ENCODE measurements at places on chromosomes 6 and 20.
A peak's percentile ranks its signal among the peaks of the same experiment; 100 is the strongest.

GRCh38 chr6:53179961-53180651 lies 31.5 kb upstream of the GCM1 start:
- peak; percentile 53 for DNase-seq

- no peak for DNase-seq
These were observed 320.2 kb upstream of the POU3F2 start for GRCh38 chr6:98514073-98514720.

DNA sequence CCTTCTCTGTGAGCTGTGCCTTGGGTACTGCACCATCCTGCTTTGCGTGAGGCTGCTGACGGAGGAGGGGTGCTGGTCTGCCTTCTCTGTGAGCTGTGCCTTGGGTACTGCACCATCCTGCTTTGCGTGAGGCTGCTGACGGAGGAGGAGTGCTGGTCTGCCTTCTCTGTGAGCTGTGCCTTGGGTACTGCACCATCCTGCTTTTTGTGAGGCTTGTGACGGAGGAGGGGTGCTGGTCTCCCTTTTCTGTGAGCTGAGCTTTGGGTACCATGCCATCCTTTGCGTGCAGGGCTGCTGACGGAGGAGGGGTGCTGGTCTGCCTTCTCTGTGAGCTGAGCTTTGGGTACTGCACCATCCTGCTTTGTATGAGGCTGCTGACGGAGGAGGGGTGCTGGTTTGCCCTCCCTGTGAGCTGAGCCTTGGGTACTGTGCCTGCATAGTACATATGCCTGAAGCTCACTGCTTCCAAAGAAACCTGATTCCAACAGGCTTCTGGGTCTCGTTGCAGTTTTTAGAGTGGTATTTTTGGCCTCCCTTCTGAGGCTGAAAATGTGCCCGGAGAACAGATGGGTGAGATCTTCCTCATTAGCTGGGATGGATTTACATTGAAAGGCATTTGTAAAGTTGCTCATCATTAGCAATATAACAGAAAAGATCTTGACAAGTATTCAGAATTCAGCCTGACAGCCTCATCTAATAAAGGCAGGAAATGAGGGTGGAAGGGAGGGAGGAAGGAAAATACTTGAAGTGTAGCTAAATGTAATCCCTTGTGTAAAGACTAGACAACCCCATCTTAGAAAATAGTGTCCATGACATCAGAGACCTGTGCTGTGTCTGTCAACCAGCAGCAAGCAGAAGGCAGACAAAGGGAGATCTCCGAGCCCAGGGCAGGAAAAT lies 46.8 kb upstream of the UNC93A start:
- no peak for DNase-seq

DNA sequence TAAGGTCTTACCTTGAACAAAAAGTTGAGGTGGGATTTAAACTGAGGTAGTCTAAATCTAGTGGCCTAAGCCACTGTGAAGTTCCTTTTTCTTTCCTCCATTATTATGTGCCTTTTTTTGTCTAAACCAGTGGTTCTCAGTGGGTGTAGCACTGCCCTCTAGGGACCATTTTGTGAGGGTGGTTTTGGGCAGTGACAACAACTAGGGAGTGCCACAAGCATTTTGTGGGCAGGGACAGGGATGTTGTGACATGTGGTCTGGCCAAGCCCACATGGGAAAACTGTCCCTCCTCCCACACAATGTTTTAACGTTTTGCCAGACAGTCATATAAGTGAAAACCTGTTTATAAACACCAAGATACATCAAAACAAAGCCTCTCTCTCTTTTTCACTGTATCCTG lies 899.4 kb upstream of the FLRT3 start:
- no peak for DNase-seq

GRCh38 chr6:91106083-91106482 lies 519.2 kb upstream of the MAP3K7 start:
- DNase-seq, result no peak

DNA sequence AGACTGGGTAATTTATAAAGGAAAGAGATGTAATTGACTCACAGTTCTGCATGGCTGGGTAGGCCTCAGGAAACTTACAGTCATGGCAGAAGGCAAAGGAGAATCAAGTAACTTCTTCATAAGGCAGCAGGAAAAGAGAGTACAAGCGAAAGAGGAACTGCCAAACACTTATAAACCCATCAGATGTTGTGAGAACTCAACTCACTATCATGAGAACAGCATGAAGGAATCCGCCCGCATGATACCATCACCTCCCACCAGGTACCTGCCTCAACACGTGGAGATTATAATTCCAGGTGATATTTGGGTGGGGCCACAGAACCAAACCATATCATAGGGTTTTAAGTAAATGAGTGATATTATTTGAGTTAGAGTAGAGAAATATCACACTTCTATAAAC lies 189.3 kb downstream of the TSHZ2 start:
- DNase-seq, result no peak

DNA sequence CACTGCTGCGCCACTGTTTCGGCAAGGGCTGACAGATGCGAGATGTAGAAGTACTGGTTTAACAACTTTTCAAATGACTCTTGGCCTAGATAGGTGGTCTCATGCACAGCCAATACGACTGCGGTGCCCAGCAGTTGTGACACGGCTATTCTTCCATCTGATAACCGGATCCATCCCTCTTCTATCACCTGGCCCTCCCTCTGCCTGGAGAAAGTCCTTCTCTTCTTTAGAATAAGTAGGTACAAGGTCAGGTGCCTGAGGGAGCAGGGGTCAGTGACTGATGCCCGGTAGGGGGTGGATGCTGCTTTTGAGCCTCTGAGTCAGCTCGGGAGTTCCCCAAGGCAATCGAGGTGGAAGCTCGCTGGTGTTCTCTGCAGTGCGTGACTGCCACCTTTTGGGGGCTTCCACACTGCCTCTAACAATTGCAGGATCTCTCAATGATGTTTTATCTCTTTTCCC lies 166.8 kb upstream of the GRIK2 start:
- no peak for DNase-seq

DNA sequence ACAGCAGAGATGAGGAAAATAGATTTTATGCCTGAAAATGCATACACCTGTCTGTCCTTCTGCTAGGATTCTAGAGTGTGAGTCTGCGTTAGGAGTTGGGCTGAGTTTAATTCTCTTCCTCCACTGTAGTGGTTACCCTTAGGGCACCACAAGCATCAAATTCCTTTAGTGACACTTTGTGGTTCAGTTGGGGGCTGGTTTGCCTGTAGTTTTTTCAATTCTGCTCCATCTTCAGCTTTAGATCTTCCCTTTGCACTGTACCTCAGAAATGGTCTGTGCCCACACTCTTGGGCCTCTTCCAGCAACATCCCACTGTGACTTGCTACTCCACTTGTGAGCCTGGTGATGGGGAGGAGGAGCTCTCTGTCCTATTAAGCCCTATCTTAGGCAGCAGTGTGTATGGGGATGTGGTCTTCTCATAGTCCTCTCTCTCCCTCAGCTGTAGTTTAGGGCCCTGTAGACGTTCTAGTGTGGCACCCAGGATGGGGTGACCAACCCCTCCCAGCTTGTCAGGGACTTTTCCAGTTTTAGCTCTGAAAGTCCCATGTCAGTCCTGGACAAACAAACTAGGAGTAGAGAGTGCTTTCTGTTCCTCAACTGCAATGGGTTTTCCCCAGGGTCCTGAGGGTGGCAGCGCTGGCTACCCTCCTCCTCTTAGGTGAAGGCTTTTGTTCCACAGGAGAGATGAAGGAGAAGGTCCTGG lies 19.7 kb upstream of the OGFRL1 start:
- no peak for DNase-seq

DNA sequence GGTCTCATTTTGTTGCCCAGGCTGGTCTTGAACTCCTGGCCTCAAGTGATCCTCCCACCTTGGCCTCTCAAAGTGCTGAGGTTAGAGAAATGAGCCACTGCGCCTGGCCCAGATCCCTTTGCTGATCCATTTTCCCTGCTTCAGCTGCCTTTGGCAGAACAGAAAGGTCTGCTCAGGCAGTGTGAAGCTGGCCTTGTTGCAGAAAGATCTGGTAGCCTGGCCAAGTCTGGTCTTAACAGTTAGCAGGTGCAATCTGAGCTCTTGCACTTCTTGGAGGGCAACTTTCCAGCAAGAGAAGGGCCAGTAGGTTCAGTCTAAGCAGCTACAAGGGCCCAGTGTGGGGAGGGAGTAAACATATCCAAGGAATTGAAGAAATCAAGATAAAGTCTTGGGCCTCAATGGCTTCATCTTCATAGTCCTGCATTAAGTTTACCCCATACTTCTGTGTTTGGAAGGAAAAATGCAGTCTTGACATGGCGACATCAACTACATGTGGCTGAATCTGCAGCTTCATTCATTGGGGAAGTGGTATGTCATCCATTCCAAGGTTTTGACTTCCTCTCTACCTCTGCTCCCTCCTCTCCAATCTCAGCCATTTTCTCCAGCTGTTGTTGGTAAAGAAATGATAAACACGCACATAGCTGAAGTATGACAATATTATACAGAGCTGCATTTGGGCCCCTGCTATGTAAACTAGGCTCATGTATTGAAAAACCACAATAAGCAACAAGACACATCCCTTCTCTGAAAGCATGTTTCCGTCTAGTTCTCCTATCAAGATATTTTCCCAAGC lies 39.0 kb upstream of the NEDD9 start:
- DNase-seq, result no peak

- DNase-seq, result no peak
These were observed 52.1 kb downstream of the CD2AP start for GRCh38 chr6:47529734-47530133.

DNA sequence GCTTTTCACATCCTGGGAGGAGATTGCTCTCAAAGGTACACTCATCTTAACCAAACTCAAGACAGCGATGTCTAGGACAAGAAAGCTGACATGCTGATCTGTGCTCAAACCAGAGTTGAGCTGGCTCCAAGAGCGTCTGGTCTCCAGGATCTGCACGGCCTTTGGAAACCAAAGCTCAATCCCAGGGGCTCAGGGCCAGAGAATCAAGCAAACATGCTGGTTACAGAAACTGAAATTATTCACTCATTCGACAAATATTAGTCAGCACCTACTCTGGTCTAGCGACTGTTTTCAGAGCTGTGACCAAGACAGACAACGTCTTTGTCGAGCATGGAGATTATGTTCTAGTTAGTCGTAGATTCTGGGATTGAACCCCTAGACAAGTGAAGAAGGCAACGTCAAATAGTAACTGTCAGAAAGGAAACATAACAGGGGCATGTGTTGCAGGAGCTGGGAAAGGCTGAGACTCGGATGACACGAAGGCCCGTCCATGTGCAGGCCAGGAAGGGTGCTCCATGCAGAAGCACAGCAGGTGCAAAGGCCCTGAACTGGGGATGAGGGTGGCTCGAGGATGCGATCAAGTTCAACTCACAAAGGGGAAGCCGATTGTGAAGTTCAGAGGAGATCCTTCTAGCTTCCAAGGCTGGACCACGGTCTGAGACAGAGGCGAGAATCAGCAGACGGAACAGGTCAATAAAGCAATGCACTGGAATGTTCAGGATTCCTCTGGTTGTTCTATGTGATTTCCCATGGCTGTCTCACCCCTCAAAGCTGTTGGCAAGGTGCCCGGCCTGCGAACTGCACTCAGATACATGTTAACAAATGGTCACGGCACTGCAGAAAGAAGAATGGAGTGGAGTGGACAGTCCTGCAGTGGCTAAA lies 12.5 kb upstream of the PCK1 start:
- no peak for DNase-seq

DNA sequence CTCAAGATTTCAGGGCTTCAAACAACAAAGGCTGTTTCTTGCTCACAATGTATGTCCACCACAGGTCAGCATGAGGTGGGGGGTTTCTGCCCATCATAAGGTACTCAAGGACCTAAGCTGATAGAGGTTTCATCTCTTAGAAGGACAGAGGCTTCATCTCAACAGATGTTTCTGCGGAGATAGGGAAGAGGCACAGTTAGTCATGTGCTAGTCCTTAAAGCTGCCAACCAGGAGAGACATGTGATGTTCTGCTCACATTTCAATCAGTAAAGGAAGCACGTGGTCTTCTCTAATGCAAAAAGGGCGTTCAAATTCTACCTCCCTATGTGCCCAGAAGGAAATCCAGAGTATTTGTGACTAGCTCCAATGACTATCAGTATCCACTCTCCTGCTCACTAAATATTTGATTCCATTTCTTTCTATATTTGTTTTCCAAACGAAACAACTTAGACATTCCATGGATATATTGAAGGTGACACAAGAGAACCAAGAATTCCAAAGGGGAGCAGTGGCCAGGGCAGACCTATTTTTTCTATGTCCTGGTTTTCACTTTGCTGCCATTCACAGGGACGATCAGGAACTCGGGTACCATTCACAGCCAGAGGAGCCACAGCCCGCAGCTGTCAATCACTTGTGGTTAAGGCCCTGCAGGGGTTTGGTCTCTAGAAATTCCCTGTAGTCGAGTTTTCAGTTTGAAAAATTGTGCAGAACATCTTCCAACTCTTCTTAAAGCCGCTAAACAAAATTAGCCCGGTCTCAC lies 173.2 kb upstream of the FOXA2 start:
- no peak for DNase-seq

DNA sequence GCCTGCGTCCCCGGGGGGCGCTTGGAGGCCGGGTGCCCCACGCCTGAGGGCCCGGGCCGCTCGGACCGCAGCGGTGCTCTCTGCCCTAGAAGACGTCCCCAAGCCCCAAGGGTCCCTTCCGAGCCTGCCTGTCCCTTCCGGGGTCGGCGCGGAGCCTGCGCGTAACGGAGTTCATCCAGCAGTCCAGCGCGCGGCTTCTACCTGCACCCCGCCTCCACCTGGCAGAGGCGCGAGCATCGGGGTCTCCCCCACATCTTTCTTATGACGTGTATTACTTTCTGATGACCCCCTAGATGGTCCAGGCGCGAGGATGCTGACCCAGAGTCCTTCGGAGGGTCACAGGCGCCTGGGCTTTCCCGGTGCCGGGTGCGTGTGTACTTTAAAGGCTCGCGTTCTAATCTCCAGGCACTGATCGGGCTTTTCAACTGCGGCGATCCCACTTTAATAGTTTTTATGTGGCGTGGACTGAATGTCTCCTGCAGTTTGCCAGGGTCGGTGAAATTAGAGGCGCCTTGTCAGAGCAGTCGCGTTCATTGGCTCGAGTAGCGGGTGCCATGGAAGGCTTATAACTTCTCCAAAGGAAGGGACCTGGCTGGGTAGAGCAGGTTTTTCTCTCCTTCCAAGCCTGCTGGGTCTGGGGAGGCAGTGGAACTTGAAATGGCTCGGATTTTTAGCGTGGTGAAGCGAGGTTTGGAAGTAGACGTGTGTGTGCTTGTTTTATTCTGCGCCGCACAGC lies 912 bp downstream of the EYA4 start:
- peak; percentile 4 for DNase-seq

DNA sequence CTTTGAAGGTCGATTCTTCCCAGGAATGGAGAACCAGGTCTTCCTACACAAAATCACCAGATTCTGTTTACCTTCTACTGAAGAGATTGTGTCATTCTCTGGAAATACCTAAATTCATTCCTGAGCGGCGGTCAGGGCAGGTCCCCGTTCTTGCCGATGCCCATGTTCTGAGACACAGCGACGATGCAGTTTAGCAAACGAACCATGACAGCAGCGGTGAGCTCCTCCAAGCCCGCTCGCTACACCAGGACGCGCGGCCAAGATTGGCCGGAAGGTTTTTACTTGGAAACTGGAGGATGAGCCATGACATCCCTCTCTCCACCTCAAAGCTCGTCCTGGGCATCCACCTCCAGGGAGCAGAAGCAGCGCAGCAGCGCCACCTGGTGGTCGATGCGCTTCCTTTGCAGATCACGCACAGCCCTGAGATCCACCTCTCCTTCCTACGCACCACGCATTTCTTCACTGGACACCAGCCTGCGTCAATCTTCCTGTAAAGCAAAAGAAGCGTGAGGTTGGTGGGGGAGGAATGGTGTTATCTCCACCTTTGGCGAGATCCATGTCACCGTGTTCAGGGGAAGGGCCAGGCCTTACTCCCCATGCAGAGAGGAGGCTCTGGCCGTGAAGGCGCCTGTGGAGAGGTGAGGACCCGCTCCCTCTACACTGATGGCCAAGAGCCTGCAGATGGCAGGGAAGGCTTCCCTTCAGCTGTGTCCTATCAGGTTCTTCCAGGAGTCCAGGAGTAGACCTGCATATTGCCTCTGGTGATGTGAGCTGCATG lies 9.9 kb upstream of the HLA-B start:
- peak; percentile 82 for DNase-seq

GRCh38 chr6:44731485-44732095 lies 344.1 kb downstream of the CDC5L start:
- DNase-seq, result no peak

All from heart right ventricle (tissue), 16 donors.